Right cardiac atrium (tissue), 5 donors: ENCODE measurements at places on chromosomes 2 and 18.

- no peak for DNase-seq
Measured at GRCh38 chr18:27244259-27244658, 59.2 kb upstream of the CHST9 start.

DNA sequence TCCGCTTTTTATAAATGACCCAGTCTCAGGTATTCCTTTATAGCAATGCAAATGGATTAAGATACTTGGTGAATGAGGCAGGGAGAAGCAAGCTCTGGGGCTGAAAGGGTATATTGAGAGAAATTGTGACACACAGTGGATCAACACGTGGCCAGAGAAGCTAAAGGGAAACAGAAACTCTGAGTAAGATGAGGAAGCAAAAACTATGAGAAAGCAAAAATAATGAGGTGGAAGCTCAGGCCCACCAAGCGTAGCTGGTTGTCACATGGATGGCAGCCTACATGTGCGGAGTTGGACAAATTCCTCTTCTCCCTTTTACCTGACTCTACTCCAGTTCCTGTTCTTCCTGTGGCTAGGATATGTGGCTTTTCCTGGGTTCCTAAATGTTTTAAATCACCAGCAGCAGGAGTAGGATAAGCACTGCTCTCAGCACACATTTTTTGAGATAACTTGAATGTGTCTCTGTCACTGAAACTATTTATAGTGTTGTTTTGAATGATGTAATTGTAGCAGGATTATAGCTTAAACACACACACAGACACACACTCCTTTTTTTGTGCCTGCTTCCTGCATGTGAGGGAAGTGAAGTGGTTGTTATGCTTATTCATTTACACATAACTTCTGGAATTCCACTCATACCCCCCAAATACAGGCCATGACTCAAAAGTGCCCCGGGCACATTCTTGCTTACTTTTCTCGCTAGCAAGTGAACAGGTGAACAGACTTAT, 30.1 kb upstream of the EPC2 start:
- no peak for DNase-seq

- no peak for DNase-seq
Measured at GRCh38 chr2:84280873-84281272, 178.2 kb downstream of the SUCLG1 start.

- no peak for DNase-seq
Measured at GRCh38 chr2:197613509-197613987, 61.8 kb downstream of the RFTN2 start.

GRCh38 chr18:12327510-12328178, 19.6 kb downstream of the TUBB6 start:
- DNase-seq: peak; percentile 85
